ENCODE measurements at places on chromosomes 16 and 17.
A peak's percentile ranks its signal among the peaks of the same experiment; 100 is the strongest.

- DNase-seq: no peak
Observed at GRCh38 chr17:34228781-34229180, 26.3 kb upstream of the CCL2 start.

GRCh38 chr17:74738051-74738996, 1.3 kb downstream of the RAB37 start:
- no peak for DNase-seq

- no peak for DNase-seq
Observed at GRCh38 chr16:77059446-77059845, 131.5 kb upstream of the MON1B start.

DNA sequence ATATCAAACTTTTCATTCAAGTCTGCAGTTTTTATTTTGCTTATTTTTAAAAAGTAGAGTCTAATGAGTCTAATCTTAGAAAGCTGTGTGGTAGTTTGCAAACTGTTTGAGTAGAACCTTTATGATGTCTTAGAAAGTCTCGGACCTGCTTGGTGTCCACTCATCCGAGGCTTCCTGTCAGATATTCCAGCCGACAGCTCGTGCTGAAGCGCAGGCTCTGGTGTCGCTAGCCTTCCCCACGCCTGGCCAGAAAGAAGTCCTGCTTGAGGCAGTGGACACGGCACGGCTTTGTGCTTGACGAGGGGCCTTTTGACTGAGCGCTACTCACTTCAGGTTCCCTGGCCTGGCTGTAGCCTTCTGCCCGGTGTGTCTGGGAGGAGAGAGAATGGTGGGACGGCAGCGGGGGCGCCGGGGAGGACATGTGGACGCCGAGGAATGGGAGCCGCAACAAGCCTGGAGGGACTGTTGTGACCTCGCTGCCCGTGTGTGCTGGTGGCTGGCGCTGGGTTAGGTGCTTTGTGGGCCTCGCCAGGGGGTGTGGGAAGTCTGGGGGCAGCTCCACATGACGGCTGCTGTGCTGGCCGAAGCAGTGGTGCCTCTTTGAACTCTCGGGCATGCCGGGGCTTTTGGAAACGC, 33.5 kb downstream of the BANP start:
- no peak for DNase-seq

DNA sequence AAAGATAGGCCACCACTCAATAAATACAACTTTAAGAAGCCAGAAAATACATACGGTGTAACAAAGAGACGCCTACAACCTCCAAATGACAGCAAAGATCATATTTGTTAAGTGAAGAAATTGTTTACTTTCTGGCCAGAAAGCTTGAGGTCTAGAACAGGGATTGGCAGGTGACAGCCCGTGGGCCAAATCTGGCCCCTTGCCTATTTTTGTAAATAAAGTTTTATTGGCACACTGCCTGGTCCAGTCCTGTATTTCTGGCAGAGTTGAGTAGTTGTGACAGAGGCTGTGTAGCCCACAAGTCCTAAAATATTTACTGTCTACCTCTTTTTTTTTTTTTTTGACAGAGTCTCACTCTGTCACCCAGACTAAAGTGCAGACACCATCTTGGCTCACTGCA, 3.4 kb upstream of the CLEC19A start:
- no peak for DNase-seq

DNA sequence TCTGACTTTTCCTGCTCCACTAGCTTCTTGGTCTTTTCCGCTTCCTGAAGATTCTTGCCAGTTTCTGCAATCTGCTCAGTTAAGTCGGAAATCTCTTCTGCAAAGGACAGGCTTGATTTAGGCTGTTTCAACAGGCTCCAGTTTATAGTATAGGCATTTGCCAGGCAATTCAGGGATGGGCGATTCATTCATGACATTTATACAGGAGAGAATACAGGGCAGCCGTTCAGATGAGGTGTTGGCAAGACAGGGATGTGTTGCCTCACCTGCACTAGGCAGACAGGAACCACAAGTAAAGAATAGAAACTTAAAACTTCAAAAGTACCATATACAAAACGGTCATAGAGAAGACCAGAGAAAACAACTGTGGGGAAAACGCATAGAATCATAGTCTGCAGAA, 61.7 kb downstream of the MYH13 start:
- DNase-seq: no peak

GRCh38 chr16:27828671-27829070, 234.8 kb downstream of the GSG1L start:
- no peak for DNase-seq

- no peak for DNase-seq
Observed at GRCh38 chr17:82177761-82178498, 34.7 kb downstream of the CCDC57 start.

DNA sequence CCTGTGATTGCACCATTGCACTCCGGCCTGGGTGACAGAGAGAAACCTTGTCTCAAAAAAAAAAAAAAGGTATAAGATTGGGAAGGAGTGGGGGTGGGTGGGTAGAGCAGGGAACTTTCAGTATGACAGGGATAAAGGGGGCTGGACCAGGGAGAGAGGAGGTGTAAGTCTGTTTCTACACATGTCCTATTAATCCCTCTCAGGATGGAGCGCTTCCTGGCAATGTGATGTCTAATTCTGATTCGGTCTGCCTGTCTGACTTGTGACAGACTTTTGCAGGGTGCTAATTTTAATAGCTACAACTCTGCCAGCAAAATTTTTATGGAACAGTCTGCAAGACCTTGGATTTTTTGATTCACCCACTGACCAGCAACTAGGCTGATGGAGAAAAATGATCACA, 53.8 kb upstream of the SLC25A19 start:
- DNase-seq: no peak

- DNase-seq: no peak
Observed at GRCh38 chr16:60013076-60013475, 1279.0 kb upstream of the GOT2 start.

DNA sequence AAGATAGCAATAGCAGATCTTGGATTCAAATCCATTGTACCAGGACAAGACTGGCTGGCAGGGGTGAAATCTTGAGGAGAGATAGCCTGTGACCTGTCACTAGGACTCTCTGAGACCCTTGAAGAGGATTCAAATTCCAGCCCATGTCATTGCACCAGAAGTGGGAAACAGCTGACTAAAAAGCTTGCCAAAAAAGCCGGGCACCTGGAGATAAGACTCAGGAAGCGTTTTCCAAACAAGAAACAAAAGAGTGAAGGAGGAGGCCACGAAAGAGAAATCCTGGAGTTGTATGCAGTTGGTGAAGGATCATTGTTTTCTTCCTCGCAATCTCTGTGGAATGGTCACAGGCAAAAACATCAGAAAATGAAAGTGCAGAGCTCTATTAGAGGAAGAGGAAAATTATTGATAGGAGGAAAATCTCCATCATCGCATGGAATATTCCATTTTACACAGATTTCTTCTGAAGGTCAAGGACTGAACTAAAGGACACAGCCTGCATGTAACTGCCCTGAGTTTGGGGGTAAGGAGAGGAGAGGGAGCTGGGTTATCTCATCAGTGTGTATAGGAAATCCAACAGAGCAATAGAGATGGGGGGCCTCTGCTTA, 9.0 kb upstream of the WSB1 start:
- no peak for DNase-seq

DNA sequence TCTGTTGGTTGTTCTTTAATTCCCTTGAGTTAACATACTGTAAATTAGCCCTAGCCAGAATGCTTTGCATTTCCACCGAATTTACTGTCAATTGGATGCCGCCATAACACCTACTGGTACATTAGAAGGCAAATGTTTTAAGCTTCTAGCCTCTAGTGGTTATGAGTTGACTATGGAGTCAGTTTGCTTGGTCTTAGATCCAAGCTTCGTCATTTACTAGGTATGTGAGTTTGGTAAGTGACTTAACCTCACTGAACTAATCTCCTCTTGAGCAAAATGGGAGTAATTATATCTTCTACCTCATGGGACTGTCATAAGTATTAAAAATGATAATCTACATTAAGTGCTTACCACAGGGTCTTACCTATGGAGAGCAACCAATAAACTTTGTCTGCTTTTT, 20.4 kb upstream of the CDH11 start:
- DNase-seq: no peak

GRCh38 chr17:51013322-51013721, 107.3 kb downstream of the SPAG9 start:
- no peak for DNase-seq

GRCh38 chr16:46844771-46845170, 13.8 kb upstream of the C16orf87 start:
- DNase-seq: no peak

GRCh38 chr17:30352240-30352814, 18.5 kb upstream of the TMIGD1 start:
- no peak for DNase-seq

DNA sequence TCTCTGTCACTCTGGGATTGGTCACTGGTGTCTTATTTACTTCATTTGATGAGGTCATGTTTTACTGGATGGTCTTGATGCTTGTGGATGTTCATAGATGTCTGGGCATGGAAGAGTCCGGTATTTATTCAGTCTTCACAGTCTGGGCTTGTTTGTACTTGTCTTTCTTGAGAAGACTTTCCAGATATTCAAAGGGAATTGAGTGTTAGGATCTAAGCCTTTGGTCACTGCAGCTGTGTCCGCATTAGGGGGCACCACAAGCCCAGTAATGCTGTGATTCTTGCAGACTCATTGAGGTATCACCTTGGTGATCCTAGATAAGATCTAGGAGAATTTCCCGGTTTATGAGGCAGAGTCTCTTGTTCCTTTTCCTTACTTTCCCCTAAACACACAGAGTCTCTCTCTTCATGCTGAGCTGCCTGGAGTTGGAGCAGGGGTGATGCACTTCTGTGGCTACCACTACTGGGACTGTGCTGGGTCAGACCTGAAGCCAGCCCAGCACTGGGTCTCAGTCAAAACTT, 214.7 kb downstream of the SPECC1 start:
- no peak for DNase-seq

DNA sequence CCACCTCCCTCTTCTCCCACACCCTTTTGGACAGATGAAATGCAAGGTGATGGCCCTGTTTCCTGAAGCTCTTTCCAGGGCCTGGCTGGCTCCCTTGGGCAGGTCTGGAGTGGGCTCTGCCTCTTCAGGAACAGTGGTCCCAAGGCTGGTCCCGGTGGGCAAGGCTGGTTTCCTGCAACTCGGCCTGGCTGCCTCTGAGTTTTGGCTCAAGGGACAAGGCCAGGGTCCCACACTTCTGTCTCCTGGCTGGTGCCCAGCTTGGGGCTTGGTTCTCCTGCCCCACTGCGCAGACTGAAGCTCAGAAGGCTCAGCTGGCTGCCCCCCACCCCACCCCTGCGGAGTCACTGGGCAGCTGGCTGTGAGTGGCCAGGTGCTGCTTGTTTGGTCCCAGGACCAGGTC, 3.8 kb upstream of the ACTG1 start:
- DNase-seq: no peak

DNA sequence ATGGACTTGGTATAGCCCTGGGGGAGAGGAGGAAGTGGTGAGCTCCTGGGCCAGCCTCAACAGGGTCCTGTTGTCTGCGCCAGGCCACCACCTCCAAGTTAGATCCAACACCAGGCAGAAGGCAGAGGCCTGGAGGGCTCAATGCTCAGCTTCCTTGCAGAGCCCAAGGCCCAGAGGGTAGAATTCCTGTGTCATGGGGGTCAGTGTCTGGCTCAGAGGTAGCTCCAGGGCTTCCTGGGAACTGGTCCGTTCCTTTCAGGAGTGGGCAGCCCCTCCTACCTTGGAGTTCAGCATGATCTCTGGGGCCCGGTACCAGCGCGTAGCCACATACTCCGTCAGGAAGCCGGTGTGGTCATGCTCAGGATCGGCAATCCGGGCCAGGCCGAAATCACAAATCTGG, 4.4 kb upstream of the GDPD3 start:
- no peak for DNase-seq

GRCh38 chr16:47599512-47599911, 138.4 kb downstream of the PHKB start:
- DNase-seq: no peak

GRCh38 chr17:4973256-4974114, 5.9 kb upstream of the SPAG7 start:
- no peak for DNase-seq

DNA sequence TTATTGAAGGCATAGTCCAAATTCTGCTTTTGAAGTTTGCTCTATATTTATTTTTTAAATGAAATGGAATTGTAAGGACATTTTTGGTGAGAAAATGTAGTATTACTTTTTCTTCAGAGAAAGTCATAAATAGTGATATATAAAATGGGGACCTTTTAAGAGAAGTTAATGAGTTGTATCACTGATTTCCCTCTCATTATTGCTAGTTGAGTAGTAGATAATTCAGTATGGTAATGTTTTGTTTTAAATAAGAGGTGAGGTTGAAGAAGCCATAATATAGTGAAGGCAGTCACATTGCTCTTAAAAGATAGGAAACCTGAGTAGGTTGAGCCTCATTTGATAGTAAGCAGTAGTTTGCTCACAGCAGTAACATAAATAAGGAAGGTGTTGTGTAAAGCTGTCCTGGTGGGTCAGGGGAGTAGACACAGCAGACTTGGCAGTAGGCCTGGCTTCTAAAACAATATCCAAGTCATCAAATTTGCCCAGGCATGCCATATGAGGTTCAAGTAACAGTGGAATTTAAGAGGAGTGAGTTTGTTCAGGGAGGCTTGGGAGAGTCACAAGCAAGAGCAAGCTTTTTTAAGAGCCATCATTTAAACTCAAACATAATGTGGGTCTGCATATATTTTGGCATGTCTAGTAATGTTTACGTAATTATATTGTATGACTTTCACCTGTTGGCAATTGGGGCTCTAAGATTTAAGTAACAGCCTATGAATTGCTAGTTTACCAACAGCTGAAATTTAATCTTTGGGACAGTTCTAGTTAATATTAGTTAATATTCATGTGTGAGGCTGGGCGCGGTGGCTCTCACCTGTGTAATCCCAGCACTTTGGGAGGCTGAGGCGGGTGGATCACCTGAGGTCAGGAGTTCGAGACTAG, 6.5 kb downstream of the NFATC3 start:
- DNase-seq: no peak

- no peak for DNase-seq
Observed at GRCh38 chr17:66951605-66951953, 12.9 kb upstream of the CACNG4 start.

DNA sequence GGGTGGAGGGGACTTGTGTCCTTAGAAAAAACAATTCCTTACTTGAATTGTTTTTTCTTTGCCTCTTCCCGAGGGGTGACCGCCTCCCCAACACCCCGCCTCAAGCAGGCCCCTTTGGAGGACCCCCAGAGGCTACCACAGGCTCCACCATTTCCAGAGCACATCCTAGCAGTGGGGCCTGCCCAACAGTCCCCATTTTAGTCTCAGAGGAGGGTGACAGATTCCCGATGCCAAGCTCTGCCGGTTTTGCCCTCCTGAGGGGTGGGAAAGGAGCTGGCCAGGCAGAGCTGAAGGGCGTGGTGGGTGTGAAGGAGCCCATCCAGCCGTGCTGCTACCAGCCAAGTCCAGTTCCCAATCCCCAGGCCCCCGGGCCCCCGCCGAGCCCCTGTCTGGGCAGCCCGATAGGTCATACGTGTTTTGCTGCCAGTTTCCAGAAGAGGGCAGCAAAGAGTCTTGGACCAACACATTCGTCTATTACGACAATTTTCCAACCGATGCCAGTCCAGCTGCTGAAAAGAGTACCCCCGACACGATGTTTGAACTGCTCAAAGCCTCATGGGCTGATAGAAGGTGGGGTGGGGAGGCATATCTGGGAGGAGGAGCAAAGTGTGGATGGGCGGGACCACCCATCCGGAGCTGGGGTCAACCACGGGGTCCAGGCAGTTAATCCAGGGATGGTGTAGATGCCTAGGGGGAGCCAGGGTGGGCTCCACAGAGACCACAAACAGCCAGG, 18.8 kb upstream of the GAA start:
- DNase-seq: peak; percentile 74
